Right cardiac atrium (tissue), 5 donors: ENCODE measurements at places on chromosomes 1 and 21. TPM values are rescaled to one million over a fixed set of nuclear protein-coding genes. Genes with fewer than 3 reads are reported as not detected.

The LACTBL1 gene
- polyA plus RNA-seq, result not detected

The FCAMR gene
- not detected for polyA plus RNA-seq

The LAMTOR5 gene
- polyA plus RNA-seq, result 549 TPM

The PEX11B gene
- 22.8 TPM for polyA plus RNA-seq

The RHD gene
- polyA plus RNA-seq, result 0.16 TPM

The INSRR gene
- polyA plus RNA-seq, result 0.07 TPM
